ENCODE measurements at places on chromosomes 3 and 15.

DNA sequence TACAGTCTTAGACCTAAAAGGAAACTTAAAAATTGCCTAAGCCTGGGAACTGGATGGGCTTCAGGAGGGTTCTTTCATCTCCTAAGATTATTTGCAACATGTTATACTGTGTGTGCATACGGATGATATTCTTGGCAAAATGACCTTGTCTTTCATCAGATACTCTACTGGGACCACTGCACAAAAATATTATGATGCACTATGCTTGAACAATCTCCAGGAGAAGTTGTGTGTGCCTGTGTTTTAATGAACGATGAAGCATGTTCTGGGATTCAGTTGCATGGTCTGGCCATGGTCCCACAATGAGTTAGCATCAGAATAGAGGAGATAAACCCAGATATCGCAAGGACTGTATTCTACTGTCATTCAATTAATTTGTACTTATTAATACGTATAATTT lies 68.7 kb downstream of the GAP43 start:
- DNase-seq: no peak

- DNase-seq: no peak
These were observed 429.4 kb downstream of the SHQ1 start for GRCh38 chr3:72418856-72419255.

- DNase-seq: no peak
These were observed 12.7 kb upstream of the SACM1L start for GRCh38 chr3:45676325-45677032.

- DNase-seq: no peak
These were observed 520.1 kb downstream of the NTRK3 start for GRCh38 chr15:87736401-87736800.

GRCh38 chr15:64067564-64068030 lies 21.3 kb upstream of the DAPK2 start:
- DNase-seq: no peak

- DNase-seq: no peak
These were observed 13.4 kb downstream of the RIOX2 start for GRCh38 chr3:97958796-97959195.
